ENCODE measurements at places on chromosomes 12 and 14. TPM values are rescaled to one million over a fixed set of nuclear protein-coding genes. Genes with fewer than 3 reads are reported as not detected.

DNA sequence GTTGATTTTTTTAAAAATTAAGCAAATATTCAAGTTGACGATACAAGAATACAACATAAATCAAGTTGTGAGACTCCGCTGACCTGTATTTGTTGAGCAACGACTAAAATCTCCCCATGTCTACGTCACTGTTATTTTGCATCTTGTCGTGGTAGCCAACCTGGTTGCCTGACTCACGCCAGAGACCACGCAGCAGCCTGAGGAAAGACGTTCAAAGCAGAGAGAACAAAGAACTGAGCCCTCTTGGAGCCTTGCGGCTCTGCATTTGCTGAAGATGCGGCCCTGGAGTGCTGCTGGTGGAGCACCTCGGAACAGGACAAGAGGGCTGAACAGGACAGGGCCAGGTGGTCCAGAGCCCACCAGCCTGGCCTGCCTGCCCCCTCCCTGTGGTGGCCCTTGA is 21.4 kb upstream of the DIO3 start:
- DNase-seq, result no peak

AKAP6 gene
- total RNA-seq, result 0.85 TPM

DNA sequence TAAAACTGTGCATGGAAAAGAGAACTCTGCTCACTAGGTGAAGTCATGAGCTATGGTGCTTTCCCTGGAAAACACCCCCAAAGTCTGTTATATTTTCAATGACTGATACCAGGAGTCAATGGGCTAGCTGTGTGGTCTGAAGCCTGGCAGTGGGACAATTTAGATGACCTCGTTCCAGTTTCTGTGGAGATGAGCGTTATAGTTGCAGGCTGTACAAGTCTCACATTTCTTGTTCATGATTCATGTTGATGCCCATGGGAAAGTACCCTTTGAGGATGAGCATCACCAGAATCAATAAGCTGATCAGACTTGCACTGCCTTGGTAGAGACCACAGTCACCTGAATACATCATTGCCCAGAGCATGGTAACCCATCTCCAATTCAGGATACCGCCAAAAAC is 70.7 kb downstream of the NOVA1 start:
- no peak for DNase-seq

GRCh38 chr14:37792124-37792523 is 196.7 kb downstream of the TTC6 start:
- DNase-seq, result no peak

GIT2 gene
- total RNA-seq, result 90.6 TPM

GRCh38 chr14:99531251-99532096 is 50.3 kb downstream of the CCNK start:
- no peak for DNase-seq

- peak; percentile 70 for DNase-seq
Observed at GRCh38 chr12:989751-990660, 1.0 kb upstream of the ERC1 start.

TIMELESS gene
- 65.8 TPM for total RNA-seq

DNA sequence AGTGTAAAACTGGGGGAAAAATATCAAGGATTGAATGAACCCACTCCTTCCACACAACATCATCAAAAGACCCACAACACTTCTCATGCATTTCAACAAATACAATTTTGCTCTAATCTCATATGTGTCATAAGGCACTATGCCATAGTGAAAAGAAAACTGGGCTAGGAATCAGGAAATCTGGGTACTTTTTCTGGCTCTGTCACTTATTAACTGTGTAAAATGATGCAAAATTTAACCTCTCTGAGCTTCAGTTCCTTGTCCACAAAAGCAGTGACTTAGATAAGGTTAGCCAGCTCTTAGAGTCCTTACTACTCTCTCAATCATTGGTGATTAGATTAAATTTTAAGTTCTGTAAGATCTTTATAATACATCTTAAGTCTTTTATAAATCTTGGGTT is 250.5 kb upstream of the SOX5 start:
- no peak for DNase-seq

- DNase-seq, result no peak
Observed at GRCh38 chr12:53969588-53970259, 3.2 kb upstream of the HOXC11 start.

IAPP gene
- total RNA-seq, result not detected

GRCh38 chr12:66142826-66143225 is 12.3 kb upstream of the LLPH start:
- DNase-seq, result no peak

- DNase-seq, result no peak
Observed at GRCh38 chr12:109632342-109632741, 58.7 kb downstream of the MVK start.

FGD4 gene
- total RNA-seq, result 0.61 TPM

- DNase-seq, result no peak
Observed at GRCh38 chr14:32367516-32367915, 38.4 kb downstream of the AKAP6 start.

DNA sequence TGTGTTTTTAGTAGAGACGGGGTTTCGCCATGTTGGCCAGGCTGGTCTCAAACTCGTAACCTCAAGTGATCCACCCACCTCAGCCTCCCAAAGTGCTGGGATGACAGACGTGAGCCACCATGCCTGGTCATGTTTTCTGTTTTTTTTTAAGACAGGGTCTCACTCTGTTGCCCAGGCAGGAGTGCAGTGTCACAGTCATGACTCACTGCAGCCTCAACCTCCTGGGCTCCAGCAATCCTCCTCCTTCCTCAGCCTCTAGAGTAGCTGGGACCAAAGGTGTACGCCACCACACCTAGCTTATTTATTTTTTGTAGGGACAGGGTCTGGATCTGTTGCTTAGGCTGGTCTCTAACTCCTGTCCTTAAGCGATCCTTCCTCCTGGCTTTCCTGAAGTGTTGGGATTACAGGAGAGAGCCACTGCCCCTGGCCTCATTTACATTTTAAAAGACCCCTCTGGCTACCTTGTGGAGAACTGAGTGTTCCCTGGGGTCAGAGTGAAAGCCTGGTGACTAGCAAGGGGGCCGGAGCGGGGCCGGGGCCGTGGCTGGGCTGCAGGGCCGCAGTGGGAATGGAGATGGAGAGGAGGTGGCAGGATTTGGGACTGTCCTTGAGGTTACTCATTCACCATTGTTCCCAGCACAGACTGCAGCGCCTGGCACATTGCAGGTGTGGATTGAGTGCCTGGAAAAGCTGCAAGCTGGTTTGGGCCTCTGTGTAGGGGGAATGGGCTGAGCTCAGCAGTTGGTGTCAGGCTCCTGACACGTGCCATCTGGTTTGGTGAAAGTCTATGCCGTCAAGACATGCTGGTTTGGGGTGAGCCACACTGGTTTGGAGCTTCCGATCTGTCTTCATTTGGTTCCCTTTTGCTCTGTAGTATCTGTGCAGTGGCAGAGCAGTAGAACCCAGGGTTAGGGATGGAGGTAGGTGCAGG is 18.1 kb downstream of the KMT5A start:
- no peak for DNase-seq

GRCh38 chr14:91115986-91116770 is 2.3 kb downstream of the DGLUCY start:
- DNase-seq, result peak; percentile 45

All from activated CD8-positive, alpha-beta memory T cell treated with anti-CD3 and anti-CD28 coated beads, Interleukin-2, amount 10 ng/mL, durations not matched to agents 7 days and 5 days (primary cell).